Activated CD4-positive, alpha-beta T cell treated with anti-CD3 and anti-CD28 coated beads, Interleukin-2, amount 50 U/mL, for 48 hours (primary cell): ENCODE measurements at places on chromosomes 3 and 15.

DNA sequence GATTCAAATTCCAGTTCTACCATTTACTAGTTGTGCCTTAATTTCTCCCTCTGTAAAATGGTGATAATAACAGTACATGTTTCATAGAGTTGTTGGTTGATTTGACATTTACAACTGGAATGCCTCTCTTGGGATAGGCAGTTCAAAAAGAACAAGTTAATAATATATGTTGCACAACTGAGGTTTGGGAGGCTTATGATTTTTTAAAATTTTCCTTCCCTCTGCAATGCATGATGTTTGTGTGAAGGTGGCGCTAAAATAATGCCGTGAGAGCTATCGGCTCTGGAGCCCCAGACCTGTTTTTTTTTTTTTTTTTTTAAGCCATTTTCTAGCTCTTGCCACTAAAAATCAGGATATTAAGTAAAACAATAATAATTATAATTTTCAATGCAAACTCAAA lies 18.6 kb downstream of the DNAJB11 start:
- DNase-seq: no peak

- DNase-seq: no peak
Measured at GRCh38 chr3:46913644-46914043, 36.1 kb downstream of the PTH1R start.

DNA sequence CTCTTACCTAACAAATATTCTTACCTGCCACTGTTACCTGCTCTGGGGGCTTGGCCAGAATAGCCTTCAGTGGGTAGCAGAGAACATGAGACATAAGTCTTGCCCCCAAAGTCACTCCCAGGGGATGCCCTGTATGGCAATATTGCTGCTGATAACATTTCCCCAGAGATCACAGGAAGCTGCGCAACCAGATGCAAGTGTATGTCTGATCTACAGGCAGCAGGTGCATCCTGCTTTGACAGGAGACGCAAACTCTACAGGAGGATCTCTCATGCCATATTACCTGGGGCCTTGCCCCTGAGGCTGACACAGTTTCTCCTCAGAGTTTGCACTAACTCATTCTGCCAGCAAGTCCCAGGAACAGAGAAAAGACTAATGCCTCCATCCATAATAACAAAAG lies 174.4 kb upstream of the LPP start:
- DNase-seq: no peak

- DNase-seq: no peak
Measured at GRCh38 chr15:96701443-96701842, 370.9 kb downstream of the NR2F2 start.

DNA sequence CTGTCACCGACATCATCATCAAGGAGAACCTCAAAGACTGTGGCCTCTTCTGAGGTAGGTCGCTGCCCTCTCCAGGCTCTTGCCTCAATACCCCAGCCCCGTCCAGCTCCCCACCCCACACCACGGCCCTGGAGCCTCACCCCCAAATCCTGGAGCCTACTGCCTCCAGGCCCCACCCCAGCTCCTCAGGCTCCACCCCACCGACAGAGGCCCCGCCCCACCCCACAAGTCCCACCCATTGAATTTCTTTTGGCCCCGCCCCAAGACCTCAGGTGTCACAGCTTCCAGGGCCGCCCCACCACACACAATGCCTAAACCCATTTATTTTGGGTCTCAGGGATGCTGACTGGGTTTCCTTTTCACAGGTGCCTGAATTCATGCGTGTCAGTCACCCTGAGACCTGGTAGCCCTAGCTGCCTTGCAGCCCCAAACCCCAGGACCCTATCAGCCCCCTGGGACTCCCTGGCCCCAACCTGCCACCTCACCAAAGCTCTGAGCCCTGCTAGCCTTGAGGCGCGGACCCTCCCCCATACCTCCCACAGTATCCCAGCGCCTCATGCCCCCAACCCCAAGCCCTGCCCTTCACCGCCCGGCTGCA lies 3.6 kb downstream of the GNAT1 start:
- peak; percentile 33 for DNase-seq

- DNase-seq: no peak
Measured at GRCh38 chr3:52704611-52705437, 767 bp downstream of the GLT8D1 start.

DNA sequence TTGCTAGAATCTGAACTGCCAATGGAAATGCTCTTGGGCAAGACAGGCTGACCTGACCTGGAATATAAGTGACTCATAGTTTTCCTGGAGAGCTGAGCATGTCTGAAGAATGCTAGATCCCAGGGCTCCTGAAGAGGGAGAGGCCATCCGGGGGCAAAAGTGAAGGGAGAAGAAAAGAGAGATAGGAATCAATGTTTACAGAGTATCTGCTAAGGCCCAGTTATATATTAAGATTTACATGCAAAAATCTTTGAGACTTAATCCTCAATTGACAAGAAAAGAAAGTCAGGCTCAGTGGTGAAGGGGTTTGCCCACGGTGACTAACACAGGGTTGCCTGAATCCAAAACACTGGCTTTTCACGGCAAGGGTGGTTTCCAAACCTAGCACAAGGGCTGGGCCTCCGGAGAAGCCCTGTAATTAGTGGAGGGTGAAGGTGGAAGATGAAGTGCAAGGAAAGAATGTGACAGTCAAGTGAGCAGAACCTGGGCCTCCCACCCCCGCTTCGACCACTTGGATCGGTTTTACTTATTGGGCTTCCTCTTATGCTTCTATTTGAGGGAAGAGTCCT lies 91.7 kb upstream of the FGF12 start:
- peak; percentile 51 for DNase-seq

GRCh38 chr15:34850121-34850520 lies 54.8 kb upstream of the ACTC1 start:
- no peak for DNase-seq

DNA sequence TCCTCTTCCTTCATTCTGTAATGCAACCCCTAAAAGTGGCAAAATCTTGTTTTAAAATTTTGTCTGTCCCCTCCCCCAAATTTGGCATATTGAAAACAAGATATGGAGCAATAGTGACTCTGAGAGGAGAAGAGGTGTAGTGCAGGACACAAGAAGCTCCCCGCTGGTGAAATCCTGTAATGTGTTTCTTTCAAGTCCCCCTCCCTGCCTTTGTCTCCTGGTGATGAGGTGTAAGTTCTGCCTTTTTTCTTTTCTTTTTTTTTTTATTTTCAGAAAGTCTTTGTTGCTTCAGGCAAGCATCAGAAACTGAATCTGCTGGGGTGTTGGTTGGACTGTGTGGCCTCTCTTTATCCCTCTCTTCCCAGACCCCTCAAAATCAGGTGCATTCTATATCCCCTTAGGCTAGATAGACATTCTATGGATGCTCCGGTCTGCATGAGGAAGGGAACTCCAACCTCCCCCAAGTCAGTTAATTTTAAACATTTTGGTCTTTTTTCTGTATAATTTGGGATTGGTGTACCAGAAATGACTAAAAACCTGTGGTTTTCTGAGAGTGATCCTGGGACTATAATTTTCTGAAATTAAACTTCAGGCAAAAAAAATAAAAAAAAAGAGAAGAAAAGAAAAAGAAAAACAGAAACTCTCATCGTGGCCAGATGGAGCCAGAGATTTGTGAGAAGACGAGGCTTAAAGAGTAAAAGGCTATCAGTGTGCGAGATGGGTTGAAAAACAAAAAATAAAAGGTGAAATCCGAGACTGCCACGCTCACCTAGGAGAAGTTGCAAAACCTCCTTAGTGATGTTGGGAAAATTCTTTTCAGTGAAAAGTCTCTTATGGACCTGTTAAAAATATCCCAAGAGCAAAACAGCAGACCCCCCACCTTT lies 21.4 kb downstream of the ACKR2 start:
- no peak for DNase-seq

GRCh38 chr3:116005404-116005803 lies 382.1 kb downstream of the GAP43 start:
- no peak for DNase-seq
